ENCODE measurements at places on chromosomes 5 and 9.

DNA sequence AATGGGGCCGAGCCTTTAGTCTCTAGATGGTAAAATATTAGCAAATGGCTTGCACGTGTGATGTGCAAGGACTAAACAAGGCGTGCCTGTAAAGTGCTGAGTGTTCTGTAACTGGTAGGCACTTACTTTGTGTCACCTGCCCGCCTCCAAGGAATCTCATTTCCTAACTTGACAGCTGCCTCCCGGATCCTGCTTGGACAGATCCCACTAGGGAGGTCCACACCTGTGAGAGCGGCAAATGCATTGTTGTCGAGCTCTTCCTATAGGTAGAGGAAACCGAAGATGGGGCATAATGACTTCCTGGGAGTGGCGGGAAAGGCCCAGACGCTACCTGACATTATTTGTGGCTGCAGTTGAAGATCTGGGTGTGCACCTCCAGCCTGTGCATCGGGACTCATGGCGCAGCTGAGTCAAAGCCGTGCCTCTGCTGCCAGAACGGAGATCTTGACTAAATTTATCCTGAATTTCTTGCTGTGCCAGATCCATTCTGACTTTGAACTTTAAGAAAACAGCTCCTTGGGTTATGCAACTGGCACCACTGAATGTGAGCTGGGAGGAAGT, 79.8 kb downstream of the TENT4A start:
- no peak for DNase-seq

GRCh38 chr9:69829484-69829883, 8.9 kb downstream of the CFAP95 start:
- no peak for DNase-seq

DNA sequence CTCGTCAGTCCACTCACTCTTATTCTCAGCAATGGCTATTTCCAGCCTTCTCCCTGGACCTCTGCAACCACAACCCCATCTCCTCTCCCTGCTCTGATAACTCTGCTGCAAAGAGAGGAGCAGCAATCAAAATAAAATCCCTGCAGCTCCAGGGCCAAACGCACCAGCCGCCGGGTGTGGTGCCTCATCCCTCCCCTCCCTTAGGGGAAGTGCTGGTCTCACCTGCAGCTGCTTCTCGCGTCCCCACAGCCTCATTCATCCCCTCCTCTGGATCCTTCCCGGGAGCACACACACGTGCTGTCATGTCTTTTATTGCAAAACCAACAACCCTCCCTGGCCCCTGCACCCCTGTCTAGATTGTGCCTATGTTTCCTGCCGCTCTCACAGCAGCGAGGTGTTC, 77.8 kb downstream of the TENT4A start:
- DNase-seq: no peak

GRCh38 chr9:113921396-113921925, 45.4 kb downstream of the ZNF618 start:
- DNase-seq: no peak

GRCh38 chr5:175243441-175243840, 200.5 kb downstream of the DRD1 start:
- no peak for DNase-seq

- DNase-seq: no peak
Observed at GRCh38 chr5:38465061-38465460, 91.4 kb downstream of the LIFR start.

- no peak for DNase-seq
Observed at GRCh38 chr5:25481463-25481862, 836.7 kb upstream of the CDH10 start.

GRCh38 chr5:77333451-77334123, 123.1 kb downstream of the PDE8B start:
- no peak for DNase-seq

- no peak for DNase-seq
Observed at GRCh38 chr5:7039074-7039473, 325.8 kb downstream of the TENT4A start.

GRCh38 chr5:68099327-68099726, 116.2 kb upstream of the PIK3R1 start:
- DNase-seq: no peak

DNA sequence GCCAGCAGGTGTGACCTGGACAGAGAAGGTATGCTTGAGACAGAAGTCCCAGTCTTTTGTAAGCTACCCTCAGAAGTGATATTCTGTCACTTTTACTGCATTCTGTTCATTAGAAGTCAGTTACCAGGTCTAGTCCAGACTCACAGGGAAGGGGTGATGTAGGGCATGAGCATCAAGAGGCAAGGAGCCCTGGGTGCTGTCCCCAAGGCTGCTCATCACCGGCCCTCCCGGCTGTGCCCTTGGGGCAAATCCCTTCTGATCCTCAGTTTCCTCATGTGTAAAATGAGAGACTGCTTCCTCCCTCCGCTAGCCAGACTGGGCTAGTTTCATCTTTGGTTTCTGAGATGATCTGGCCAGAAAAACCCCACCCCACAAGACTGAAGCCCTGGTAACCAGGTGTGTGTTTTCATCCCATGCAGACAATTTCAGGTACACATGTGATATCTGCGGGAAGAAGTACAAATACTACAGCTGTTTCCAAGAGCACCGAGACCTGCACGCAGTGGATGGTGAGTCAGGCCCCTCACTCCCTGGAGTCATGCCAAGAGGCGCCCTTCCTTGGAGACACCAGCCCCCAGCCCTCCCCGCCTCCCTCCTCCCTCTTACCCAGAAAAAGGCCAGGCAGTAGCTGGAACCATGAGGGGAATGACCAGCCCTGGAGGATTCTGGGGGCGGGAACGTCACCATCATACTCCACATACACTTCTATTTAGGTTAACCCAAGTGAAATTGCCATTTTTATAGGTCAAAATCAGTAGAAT, 71.0 kb downstream of the AMBP start:
- DNase-seq: no peak

DNA sequence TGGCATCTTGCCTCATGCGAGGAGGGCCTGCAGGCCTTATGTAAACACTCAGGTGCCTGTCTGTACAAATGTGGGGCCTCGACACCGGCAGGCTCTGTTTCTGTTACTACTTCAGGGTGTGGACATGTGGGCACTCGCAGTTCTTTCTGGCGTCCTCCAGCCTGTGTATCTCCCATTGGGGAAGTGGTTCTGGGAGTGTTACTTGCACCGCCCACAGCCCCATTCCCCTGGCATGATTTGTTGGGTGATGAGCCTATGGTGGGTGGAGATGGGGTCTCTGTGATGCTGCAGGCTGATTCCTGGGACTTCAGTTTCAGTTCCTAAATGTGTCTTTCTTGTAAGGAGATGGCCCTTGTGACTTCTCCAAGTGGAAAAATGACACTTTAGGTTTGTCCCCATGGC, 82.1 kb upstream of the PITX1 start:
- DNase-seq: no peak

- no peak for DNase-seq
Observed at GRCh38 chr9:114287001-114287762, 35.7 kb upstream of the ORM1 start.

DNA sequence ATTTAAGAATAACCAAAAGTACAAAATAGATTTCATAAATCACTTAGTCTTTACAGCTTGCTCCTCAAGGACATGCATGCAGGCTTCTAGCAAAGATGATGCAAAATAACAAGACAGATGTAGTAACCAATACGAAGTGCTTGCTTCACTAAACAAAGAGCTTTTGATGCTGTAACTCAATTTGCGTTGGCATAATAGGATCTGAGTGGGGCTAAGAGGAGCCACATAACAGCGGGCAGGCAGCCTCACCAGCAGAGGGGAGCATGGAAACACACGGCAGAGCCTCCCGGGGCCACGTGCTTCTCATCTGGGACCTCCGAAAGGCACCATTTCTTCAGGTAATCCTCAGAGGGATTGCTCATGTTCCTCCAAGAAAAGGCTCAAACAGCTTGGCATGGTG, 139.7 kb downstream of the C5orf15 start:
- no peak for DNase-seq

- no peak for DNase-seq
Observed at GRCh38 chr9:96532173-96532572, 82.2 kb downstream of the HABP4 start.

All from activated CD4-positive, alpha-beta T cell treated with anti-CD3 and anti-CD28 coated beads for 48 hours (primary cell).